ENCODE measurements at places on chromosomes 2 and 18.

GRCh38 chr2:197007716-197008628 is 81.5 kb upstream of the PGAP1 start:
- no peak for DNase-seq

DNA sequence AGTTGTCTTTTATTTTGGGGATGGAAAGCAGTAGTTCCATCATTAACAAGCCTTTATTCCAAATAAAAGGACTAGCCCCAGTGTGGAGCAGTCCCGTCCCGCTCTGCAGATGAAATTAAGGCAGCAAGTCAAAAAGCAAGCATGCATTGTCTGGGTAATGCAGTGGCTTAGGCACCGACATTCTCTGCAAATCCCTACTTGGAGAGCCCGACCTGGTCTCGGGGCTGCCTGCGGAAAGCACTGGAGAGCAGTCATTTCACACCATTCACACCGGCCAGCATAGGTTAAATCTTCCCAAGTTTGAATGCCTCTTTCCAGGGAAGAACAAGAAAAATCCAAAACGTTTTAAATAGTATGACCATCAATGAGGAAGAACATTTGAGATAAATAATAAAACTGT is 24.4 kb upstream of the RAB12 start:
- DNase-seq, result no peak

DNA sequence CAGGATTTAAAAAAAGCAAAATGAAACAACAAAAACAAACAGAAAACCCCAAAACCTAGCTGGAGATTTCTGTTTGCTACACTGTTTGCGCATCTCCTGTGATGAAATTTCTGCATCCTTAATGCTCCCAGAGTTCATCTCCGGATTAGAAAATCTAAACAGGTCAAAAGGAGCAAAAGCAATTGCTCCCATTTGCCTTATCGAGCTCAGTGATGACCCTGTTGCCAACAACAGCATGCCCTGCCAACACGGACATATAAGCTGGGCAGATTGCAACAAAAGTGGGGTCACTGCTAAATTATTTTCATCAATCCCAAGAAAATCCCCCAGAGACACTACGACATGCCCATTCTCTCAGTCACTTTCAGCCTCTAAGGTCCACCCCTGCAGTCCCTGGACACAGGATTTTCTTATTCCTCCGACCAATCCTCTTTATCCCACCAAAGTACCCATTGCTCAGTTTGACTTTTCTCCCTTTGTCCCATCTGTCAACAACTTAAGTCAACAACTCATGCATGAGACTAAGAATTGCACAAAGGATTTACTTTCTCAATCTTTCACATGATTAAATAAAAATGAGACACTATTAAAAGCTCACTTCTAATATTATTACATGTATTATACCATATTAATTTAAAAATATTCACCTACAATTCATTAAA is 67.8 kb downstream of the ABCG8 start:
- DNase-seq, result no peak

DNA sequence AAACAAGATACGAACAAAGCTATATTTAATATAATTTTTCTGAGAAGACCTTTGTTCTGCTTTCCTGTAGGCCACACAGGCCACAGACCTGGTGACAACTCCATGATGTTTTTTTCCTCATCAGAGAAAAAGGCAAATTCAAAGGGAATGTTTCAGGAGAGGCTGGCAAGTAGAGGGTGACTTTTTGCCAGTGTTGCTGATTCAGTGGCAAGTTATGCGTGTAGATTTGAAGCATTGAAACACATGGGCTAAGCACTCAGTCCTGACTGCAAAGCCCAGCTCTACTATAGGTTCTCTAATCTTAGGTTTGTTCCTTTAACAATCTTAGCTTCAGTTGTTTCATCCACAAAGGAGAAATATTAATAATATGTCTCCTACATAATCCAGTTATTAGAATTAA is 499.8 kb downstream of the SUCLG1 start:
- DNase-seq, result no peak

All from AG04450 (cell line).